Type B pancreatic cell (in vitro differentiated cells): ENCODE measurements at places on chromosomes 5 and 9. TPM values are rescaled to one million over a fixed set of nuclear protein-coding genes. Genes with fewer than 3 reads are reported as not detected.

Gene POU5F2
- total RNA-seq, result 0.29 and 0.51 TPM in 2 replicates

Gene PCSK1
- total RNA-seq, result 13.6 and 49.2 TPM in 2 replicates

Gene KIF4B
- total RNA-seq, result 0.14 and 0.17 TPM in 2 replicates

Gene TICAM2
- 0.59 and 1.1 TPM in 2 replicates for total RNA-seq

Gene C5orf52
- not detected in 2 replicates for total RNA-seq

DNA sequence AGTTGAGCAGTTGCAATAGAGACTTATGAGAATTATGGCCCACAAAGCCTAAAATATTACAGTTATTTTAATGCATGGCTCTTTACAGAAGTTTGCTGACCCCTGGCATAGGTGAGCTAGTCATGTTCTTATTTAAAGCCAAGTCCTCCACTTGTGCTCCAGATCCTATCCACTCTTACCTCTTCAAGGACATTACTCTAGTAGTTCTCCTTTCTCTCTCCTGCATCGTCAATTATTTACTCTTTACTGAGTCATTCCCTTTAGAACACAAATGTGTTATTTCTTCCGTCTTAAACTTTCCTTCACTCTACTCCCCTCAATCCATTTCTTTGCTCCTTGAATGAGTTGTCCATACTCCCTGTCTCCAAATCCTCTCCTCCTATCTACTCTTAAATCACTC lies 20.6 kb upstream of the TRAF1 start:
- no peaks in the 10 kb centered on the region for H3K27me3 ChIP-seq
- H3K36me3 ChIP-seq, result no peaks in the 10 kb centered on the region
- no peak overlapping the region for H3K4me3 ChIP-seq
- DNase-seq, result no peak
- H3K27ac ChIP-seq, result no peak overlapping the region
- H3K4me1 ChIP-seq, result peaks cover 9% of the 10 kb centered on the region

GRCh38 chr5:111552896-111553295 lies 40.6 kb upstream of the STARD4 start:
- DNase-seq, result no peak
- H3K4me3 ChIP-seq, result no peak overlapping the region
- no peaks in the 10 kb centered on the region for H3K27me3 ChIP-seq
- H3K4me1 ChIP-seq, result peaks cover 28% of the 10 kb centered on the region
- H3K36me3 ChIP-seq, result no peaks in the 10 kb centered on the region

Gene LCN12
- total RNA-seq, result 7.9 and 8.3 TPM in 2 replicates

Gene PTPDC1
- total RNA-seq, result 6.1 and 7.9 TPM in 2 replicates

GRCh38 chr5:174910245-174910737 lies 185.9 kb downstream of the MSX2 start:
- peaks cover 27% of the 10 kb centered on the region for H3K27me3 ChIP-seq
- peak; percentile 85 for DNase-seq
- no peaks in the 10 kb centered on the region for H3K4me1 ChIP-seq
- no peak overlapping the region for H3K4me3 ChIP-seq
- no peaks in the 10 kb centered on the region for H3K36me3 ChIP-seq

Gene CCL28
- 2.0 TPM in 1 of 2 replicates, not detected in the other for total RNA-seq

DNA sequence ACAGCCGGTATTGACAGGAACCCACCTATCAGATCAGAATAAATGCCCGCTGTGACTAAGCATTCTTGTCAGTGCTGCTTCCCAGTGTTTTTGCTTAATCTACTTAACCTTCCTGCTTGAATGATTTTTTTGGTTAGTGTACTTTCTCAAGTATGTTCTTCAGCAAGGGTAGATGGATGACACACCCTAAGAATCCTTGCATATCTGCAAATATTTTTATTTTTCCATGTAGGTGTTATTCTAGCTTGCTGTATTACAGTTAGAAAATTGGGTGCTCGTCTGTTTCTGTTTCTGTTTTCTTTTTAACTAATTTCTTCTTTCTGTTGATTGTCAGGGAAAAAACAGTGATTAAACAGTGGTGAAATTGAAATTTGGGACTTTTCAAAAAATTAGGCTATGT lies 64.5 kb downstream of the SEC61B start:
- DNase-seq, result no peak
- H3K27me3 ChIP-seq, result no peaks in the 10 kb centered on the region
- no peaks in the 10 kb centered on the region for H3K36me3 ChIP-seq

DNA sequence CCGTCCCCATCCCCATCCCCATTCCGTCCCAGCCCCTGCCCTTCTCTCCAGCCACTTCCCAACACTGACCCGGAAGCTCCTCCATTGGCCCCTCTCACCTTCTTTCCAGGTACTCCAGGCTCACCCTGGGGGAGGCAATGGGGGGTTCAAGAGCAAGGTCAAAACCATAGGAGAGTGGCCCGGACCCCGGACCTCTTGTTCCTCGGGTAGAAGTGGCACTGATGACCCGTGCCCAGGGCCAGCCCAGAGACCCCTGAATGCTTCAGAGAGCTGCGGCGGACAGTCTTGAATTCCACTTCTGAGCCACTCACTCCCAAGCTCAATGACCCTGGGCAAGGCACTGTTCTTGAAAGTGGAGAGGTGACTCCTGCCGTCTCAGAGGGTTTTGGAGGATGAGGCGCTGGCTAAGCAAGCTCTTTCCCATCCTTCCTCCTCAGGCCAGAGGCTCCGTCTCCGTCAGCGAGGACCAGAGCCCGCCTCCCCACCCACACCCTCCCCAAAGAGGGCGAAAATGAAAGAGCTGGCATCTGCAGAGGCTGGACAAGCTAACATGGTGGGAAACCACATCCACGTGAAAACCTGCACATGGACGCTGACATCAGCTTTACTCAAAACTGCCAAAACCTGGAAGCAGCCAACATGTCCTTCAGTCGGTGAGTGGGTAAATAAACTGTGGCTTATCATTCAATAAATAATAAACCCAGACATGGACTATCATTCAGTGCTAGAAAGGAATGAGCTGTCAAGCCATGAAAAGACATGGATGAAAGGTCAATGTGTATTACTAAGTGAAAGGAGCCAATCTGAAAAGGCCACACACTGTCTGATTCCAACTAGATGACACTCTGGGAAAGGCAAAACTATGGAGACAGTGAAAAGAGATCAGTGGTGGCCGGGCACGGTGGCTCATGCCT lies 27.3 kb upstream of the PHYKPL start:
- no peaks in the 10 kb centered on the region for H3K4me1 ChIP-seq
- no peak for DNase-seq
- no peak overlapping the region for H3K4me3 ChIP-seq
- no peak overlapping the region for H3K27ac ChIP-seq
- H3K27me3 ChIP-seq, result no peaks in the 10 kb centered on the region

DNA sequence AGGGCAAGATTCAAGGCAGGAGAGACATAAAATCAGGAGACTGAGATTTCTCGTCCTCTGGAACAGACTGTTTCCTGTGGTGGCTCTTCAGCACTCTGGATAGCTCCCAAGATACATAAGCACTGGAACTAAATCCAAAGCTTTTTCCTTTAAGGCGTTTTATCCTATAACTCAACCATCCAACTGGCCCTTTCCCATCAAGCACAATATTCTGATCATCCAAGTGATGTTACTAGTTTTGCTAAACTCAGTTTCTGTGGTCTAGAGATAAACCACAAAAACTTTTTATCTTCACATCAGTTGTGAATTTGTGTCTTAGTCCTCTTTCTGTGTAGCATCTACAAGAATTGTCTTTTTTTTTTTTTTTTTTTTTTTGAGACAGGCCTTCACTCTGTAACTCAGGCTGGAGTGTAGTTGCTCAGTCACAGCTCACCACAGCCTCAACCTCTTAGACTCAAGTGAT lies 299.4 kb downstream of the COX7C start:
- no peaks in the 10 kb centered on the region for H3K4me1 ChIP-seq
- no peaks in the 10 kb centered on the region for H3K36me3 ChIP-seq
- no peak overlapping the region for H3K27ac ChIP-seq
- H3K27me3 ChIP-seq, result no peaks in the 10 kb centered on the region

DNA sequence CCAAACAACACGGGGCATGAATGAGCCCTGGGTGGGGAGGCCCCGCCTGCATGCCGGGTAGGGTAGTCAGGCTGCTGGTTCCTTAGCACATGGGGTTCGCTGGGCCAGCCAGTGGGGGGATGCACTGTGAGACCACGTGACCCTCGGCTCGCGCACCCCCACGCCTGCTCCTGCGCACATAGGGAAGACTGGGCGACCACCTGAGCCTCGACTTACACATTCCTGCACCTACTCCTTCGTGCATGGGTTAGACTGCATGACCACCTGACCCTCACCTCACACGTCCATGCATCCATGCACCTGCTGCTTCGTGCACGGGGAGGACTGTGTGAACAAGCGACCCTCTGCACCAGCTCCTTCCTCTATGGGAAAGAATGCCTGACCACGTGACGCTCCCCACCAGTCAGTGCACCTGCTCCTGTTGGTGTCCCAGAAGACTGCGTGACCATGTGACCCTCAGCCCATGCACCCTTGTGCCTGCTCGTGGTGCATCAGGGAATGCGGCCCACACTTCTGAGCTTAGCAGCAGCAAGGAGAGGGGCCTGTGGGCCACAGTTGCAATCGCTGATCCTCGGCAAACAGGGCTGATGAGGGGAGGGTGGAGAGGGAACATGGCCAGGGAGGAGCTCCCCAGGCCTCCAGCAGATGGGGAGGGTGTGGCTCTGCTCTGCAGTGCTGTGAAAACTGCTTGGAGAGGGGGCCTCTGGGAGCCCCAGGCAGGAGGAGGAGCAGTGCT lies 18.1 kb downstream of the LPCAT1 start:
- H3K27me3 ChIP-seq, result no peaks in the 10 kb centered on the region
- H3K4me3 ChIP-seq, result no peak overlapping the region
- peaks cover 4% of the 10 kb centered on the region for H3K36me3 ChIP-seq

DNA sequence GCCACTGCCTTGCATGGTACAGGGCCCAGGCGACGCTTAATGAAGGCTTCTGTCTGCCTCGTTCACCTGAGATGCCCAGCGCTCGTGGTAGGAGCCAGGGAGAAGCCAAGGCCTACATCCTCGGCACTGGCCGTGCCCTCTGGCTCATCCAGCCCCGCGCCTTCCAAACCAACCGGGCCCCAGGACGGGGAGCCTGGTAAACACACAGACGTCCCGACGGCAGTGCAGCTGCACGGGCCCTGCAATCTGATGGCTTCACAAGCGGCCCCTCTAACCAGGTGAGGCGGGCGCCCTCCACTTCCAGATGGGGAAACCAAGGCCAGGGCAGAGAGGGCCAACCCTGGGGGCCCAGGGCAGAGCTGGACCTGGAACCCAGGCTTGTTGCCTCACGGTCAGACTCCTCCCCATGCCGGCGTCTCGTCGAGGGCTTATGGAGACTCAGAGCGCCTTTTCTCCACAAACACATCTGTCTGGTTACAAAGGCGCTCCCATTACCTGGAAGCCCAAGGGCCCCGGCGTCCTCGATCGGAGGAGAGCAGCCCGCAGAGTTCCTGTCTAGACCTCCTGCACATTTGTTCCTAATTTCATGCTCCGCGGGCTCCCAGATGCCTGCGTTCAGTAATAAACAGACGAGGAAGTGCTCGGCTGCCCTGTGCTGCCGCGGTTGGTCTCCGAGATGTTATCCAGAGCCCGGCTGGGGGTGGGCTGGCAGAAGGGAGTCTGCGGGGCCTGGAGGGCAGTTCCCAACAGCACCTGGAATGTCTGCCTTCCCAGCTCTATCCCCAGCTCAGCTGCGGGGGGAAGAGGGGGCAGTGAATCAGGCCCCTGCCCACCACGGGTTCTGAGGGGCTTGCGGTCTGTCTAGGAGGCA lies 23.5 kb downstream of the FAM163B start:
- no peak for DNase-seq
- H3K4me1 ChIP-seq, result peaks cover 29% of the 10 kb centered on the region
- H3K27me3 ChIP-seq, result peaks cover 22% of the 10 kb centered on the region

- peaks cover 3% of the 10 kb centered on the region for H3K27me3 ChIP-seq
- H3K4me1 ChIP-seq, result peaks cover 30% of the 10 kb centered on the region
- no peaks in the 10 kb centered on the region for H3K36me3 ChIP-seq
- no peak for DNase-seq
- H3K27ac ChIP-seq, result peak overlapping the region; percentile 84
These were observed 456.0 kb downstream of the RAB3C start for GRCh38 chr5:59038798-59039295.

Gene PCDHA1
- 0.45 TPM in 1 of 2 replicates, not detected in the other for total RNA-seq

GRCh38 chr5:123264394-123264793 lies 158.8 kb downstream of the CEP120 start:
- H3K27me3 ChIP-seq, result peaks cover 3% of the 10 kb centered on the region
- H3K4me3 ChIP-seq, result no peak overlapping the region
- H3K36me3 ChIP-seq, result no peaks in the 10 kb centered on the region
- no peak overlapping the region for H3K27ac ChIP-seq

DNA sequence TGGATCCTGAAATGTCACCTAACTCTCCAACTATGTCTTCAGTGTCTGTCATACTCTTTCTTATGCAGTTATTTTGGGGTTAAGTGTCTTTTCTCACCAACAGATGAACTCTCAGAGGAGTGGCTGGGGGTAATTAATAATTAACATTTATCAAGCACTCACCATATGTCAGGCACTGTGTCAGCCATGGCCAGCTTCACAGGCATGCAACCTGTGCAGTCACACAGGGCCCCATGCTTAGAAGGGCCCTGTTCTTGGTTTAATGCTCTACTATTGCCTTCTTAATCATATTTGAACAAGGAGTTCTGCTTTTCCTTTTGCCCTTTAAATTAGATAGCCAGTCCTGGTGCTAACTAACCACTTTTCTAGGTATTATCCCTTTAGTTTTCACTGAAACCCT lies 3.4 kb upstream of the GRPEL2 start:
- no peak for DNase-seq
- H3K4me3 ChIP-seq, result no peak overlapping the region
- H3K36me3 ChIP-seq, result peaks cover 3% of the 10 kb centered on the region
- H3K4me1 ChIP-seq, result peaks cover 13% of the 10 kb centered on the region
- no peak overlapping the region for H3K27ac ChIP-seq
